ENCODE measurements at places on chromosomes 4 and X.
A peak's percentile ranks its signal among the peaks of the same experiment; 100 is the strongest.

DNA sequence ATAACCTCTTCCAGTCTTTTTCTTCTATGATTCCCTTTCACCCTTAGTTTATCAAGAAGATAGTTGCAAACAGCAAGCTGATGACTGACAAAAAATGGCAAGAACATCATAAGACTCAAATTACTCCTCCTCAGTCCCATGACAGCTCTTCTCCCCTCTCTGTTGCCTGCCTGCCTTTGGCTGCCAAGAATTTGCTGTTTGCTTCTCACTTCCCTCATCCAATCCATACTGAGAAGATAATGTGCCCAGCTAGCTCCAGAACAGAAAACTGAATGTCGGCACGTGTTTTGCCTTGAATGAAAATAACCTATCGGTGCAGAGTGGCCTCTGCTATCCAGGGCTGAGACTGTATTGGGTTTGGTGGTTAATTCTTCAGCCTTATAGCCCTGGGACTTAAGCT is 192.1 kb downstream of the PPARGC1A start:
- DNase-seq = no peak

DNA sequence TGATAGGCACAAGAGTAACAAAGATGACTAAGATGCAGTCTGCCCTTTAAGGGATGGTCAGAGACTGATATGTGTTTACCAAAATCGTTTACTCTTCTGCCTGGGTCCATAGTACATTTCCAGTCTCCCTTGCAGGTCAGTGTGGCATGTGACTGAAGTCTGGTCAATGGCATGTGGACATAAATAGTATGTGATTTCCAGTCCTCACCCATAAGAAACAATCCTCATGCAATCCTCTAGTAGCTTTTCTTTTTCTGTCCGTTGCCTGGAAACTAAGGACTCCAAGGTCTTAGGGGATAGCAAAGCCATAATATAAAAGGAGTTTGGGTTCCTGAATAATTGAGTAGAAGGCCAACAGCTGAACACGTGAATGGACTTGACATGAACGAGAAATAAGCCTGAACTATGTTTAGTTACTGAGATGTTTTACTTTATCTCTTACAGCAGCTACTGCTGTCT is 1.1 kb downstream of the SLC9B2 start:
- DNase-seq = no peak

- peak; percentile 48 for DNase-seq
These were observed 136.2 kb downstream of the CFAP299 start for GRCh38 chr4:80471756-80472155.

GRCh38 chrX:18855919-18856644 is 127.8 kb downstream of the PHKA2 start:
- DNase-seq = no peak

DNA sequence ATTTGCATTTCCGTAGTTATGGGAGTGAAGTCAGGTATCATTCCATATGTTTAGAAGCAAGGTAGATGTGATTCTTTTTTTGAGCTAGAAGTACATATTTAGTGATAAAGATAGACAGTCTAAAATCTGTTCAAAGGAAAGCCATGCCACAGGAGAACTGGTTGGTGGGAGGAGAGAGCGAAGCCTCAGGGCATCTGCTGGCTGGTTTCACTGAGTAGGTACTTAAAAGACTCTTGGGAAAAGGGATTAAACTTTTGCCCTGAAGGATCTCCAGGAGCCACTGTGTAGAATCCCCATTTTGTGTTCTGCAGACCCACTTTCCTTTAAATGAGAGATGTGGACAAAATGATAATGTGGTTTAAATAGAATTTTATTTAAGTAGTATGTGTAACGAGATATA is 89.6 kb downstream of the SHROOM2 start:
- DNase-seq = no peak

- no peak for DNase-seq
These were observed 2094.5 kb upstream of the AGA start for GRCh38 chr4:179536694-179537093.

- DNase-seq = no peak
These were observed 107.6 kb downstream of the AFAP1 start for GRCh38 chr4:7831858-7832730.

- no peak for DNase-seq
These were observed 124.6 kb downstream of the GABRB1 start for GRCh38 chr4:47155919-47156318.

GRCh38 chr4:144578681-144579080 is 67.3 kb upstream of the HHIP start:
- DNase-seq = no peak

GRCh38 chr4:52704133-52704532 is 45.0 kb upstream of the USP46 start:
- peak; percentile 4 for DNase-seq

DNA sequence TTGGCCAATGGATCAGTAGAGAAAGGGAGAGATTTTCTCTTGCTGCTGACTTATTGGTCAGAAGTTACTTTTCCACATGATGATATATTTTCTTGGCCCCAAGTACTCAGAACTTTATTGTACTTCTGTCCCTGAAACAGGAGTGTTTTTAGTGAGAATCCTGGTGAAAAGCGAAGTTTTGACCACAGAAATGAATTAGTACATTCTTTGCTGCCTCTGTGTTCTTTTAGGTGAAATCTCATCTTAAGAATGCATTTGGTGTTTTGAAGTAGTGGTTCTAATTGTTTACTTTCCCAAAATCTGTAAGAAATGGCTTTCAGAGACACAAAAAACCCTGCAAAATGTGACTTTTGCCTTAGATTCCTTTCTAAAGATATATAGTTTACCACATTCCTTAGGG is 240.4 kb downstream of the FRMPD4 start:
- DNase-seq = no peak

DNA sequence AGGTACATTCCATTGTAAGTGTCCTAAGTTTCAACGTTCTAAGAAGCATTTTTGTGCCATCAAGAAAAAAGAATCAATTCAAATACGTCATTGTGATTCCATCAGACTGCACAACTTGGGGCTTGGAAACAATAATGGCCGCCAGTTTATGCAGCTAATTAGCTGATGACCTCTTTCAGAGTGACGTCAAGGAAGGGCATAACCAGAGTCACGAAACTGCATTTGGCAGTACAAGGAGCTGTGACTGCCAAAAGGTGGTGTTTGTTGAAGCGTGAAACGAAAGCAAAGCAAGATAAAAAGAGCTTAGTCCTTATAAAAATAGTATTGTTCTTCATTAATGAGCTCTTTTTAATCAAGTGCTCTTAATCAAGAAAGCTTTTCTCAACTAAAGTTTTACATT is 81.1 kb upstream of the SH3RF1 start:
- DNase-seq = no peak

GRCh38 chr4:123747016-123747415 is 350.4 kb downstream of the SPRY1 start:
- DNase-seq = no peak

GRCh38 chrX:23616361-23616760 is 50.9 kb upstream of the PRDX4 start:
- DNase-seq = no peak

DNA sequence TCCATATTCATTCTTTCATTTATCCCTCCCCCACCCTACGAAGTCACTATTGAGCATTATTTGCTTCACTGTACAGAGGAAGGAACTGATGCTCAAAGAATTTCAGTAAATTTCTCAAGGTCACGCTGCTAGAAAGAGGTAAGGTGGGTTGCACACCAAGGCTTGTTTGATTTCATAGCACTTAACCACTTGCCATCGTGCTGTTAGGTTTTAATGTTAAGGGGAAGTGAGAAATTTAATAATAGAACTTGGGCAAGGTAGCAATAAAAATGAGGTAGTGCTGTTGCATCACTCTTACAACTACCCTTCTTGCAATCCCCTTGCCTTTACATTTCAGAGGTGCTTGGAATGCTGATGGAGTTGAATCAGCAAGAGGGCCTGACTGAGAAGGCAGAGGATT is 343.1 kb downstream of the MID1IP1 start:
- no peak for DNase-seq

GRCh38 chr4:76430519-76431388 is 4.3 kb upstream of the SHROOM3 start:
- peak; percentile 14 for DNase-seq

- no peak for DNase-seq
These were observed 239.6 kb upstream of the VEGFC start for GRCh38 chr4:177032341-177032740.

DNA sequence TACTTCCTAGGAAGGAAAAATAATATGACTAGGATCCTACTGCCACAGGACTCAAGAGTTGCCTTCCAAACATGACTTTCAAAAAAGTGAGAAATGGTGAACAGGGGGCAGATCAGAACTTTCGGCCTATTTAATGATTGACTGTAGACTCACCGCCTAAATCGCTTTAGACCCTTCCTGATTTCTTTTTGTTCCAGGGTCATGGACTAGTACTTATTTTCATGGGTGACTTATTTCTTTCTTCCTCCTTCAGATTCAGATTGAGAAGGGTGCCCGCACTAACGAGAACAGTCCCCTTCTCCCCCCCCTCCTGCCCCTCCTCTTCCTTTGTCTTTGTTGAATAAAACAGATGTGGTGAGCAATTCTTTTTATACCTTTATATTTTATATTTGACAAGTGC is 48.0 kb upstream of the KLHL8 start:
- DNase-seq = no peak

GRCh38 chr4:95225849-95226248 is 322.9 kb downstream of the UNC5C start:
- no peak for DNase-seq

- no peak for DNase-seq
These were observed 9.0 kb downstream of the CTBP1 start for GRCh38 chr4:1239950-1240307.

DNA sequence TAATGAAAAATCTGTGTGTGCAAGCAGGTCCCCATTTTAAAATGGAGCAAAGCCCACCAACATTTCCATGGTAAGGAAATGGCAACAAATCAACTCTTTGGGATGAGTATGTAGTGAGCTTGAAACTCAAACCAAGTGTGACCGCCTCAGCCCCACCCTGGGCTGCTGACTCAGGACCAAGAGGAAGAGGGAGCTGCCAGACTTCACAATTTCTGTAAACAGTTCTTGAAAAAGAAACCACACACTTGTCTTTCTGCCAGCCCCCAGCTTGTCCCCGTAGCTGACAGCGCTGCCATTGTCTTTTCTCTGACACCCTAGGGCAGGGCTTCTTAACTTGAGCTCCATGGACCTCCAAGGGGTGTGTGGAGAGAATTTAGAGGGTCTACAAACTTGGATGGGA is 10.3 kb downstream of the RTL5 start:
- no peak for DNase-seq

- DNase-seq = no peak
These were observed 26.6 kb upstream of the HTRA3 start for GRCh38 chr4:8242782-8243560.

DNA sequence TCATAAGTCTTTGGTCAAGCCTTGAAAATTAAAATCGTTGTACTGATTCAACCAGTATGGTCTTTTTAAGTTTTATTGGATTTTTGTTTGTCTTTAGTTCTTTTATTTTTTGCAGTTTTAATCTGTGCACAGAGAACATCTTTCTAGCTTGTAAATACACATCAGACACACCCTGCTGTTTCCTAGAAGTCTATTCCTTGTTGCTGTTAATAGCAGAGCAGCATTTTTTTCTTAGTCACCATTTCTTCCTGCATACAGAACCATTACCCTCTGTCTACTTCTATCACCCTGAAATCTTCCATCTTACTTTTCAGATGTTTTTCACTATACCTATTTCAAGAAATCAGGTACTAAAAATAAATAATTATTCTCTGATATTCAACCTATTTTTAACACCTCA is 375.4 kb downstream of the GRID2 start:
- no peak for DNase-seq

DNA sequence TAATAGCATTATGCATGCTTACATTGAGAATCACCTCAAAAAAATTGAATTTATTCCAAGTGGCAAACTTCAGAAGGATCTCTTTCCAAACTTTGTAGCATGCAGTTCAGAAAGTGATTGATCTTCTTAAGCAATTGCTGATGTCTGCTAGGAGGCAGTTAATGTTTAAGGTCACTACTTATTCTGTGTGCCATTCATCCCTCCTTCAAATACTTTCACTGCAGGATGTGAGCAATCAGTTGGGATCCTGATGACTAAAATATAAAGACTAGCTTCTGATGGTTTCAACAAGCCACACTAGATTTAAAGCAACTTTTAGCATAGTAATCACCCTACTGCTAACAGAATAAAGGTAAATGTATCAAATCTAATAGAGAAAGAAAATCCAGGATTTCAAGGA is 414.1 kb downstream of the ADGRL3 start:
- DNase-seq = no peak

DNA sequence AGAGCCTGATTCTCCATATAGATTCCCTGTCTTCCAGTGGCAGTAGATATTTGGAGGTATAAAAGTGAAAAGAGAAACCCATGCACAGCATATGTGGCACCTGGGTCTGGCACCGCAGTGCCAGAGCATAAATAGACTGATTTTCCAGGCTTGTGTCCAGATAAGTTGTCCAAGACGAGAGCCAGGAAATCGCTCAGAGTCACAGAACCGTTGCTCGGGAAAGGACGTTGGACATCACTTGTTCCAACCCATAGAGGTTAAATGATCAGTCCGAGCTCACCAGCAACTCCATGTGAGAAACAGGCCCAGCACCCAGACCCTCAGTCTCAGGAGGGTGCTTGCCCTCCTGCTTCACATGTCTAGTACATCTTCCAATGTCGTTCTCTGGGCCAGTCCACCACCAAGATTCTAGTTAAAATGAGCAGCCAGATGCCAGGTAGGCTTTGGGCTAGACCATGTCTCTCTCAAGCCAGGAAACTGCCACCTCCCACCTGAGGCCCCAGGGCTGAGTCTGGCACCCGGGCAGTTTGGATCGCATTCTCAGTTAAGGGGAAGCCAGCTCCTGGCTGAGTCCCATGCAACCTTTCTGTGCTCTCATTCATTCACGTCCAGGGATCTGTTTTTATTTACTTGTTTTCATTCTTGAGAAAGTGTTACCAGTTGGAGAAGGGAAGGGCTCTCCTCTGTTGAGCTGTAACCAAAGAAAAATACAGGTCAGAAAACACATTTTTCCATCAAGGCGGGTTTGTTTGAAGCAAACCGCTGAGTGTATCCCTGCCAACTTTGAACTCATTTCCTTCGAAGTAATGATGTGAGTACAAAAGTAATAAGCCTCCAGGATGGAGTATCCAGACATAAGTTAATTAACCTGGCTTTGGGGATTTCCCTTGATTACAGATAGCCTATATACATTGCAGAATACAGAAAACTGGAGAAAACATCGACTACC is 91.7 kb downstream of the PHOX2B start:
- no peak for DNase-seq

GRCh38 chrX:38594434-38594833 is 33.1 kb downstream of the TSPAN7 start:
- no peak for DNase-seq

- no peak for DNase-seq
These were observed 9.0 kb downstream of the ZBTB49 start for GRCh38 chr4:4299006-4299405.

DNA sequence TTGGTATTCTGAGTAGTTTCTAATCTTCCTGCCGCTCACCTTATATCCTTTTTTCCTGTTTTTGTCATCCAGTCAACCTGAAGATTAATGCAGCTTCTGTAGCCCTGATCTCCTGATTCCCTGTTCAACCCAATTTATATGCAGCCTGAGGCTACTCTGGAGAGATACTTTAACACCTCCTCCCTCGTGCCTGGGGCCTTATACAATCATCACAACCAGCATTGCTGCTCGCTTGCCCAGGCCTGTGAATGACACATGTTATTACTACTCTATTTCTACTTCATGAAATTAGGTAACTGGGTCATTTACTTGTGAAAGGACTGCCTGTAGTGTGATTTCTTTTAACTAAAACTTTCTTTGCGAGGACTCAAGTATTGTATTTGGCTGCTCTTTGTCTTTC is 33.7 kb upstream of the WDR17 start:
- no peak for DNase-seq

GRCh38 chr4:159191989-159192388 is 89.1 kb downstream of the RAPGEF2 start:
- no peak for DNase-seq
